ENCODE measurements at places on chromosomes 6 and 20. TPM values are rescaled to one million over a fixed set of nuclear protein-coding genes. Genes with fewer than 3 reads are reported as not detected.

Gene MCCD1
- not detected for total RNA-seq

Gene CLPSL1
- not detected for total RNA-seq

Gene AVP
- total RNA-seq, result not detected

Gene KCNK5
- 7.4 TPM for total RNA-seq

Gene ZSCAN9
- total RNA-seq, result 26.0 TPM

Gene CSTF1
- 36.0 TPM for total RNA-seq

Gene KCNK16
- not detected for total RNA-seq

Gene ZSCAN31
- 19.9 TPM for total RNA-seq

Gene WFDC10B
- total RNA-seq, result not detected

Gene ARHGAP18
- total RNA-seq, result 16.1 TPM

Gene NKAIN2
- 44.9 TPM for total RNA-seq

Gene NHLRC1
- 3.5 TPM for total RNA-seq

Gene GJA10
- total RNA-seq, result not detected

Measured in spinal cord (tissue), 10 donors.